ENCODE measurements at places on chromosomes 2 and 18.

DNA sequence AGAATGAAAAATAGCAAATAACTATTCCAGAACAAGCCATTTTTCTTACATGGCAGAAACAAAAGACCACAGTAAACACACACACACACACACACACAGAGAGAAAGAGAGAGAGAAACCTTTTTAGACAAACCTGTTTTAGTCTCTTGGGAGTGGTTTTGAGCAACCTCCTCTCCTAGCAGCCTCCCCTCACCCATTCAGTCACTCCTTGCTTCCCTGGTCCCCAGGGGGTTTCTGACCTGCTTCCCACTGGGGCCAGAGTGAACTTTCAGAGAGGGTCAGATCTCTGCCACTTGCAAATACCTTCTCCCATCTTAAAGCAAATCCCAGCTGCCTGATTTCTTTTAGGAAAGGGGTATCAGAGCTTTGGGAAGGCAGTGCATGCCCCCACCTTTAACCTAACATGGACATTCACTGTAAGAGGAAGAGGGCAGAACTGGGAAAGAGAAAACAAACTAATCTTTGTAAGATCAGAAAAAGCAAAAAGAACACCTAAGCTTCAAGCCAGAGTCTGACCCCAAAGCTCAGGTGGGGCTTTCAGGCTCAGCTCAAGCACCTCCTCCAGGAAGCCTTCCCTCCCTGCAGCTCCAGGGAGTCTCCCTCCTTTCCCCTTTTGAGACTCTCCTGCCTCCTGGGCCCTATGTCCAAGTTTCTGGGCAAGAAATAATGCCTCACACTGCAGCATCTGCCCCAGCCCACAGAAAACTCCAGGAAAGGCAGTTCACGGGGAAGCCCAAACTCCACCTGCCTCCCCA lies 2.7 kb downstream of the SDC1 start:
- H3K4me3 ChIP-seq = peak overlapping the region; percentile 56
- DNase-seq = peak; percentile 24
- peak overlapping the region; percentile 54 for H3K27ac ChIP-seq
- H3K4me1 ChIP-seq = peaks cover 8% of the 10 kb centered on the region
- peaks cover 7% of the 10 kb centered on the region for H3K27me3 ChIP-seq

DNA sequence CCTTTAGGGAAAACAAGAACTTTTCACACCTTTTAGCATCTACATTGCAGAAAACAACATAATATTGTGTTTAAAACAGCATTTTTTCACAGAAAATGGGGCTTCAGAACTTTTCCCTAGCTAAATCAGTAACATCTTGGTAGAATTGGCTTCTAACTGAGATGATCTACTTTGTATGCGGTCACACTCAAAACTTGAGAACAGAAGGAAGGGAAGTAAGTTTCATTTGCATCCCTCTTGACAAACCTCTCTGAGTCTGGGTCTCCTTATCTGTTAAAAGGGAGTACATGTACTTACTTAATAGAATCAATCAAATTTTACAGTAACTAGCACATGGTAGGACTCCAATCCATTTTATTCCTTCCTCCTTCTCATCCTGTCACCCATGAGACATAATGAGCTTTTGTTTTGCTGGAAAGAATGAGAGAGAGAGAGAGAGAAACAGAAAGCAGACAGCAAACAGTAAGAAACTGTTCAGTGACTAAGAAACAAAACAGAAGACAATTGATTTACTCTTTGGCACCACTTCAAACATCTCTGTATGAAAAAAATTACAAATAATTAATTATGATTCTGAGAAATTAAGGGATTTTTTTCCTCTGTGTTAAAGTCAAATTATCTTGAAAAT lies 387.3 kb downstream of the SATB2 start:
- no peaks in the 10 kb centered on the region for H3K4me1 ChIP-seq
- no peak overlapping the region for H3K4me3 ChIP-seq
- no peak overlapping the region for H3K27ac ChIP-seq
- DNase-seq = no peak

- no peak overlapping the region for H3K27ac ChIP-seq
- no peak for DNase-seq
- peaks cover 32% of the 10 kb centered on the region for H3K27me3 ChIP-seq
- no peaks in the 10 kb centered on the region for H3K36me3 ChIP-seq
- no peak overlapping the region for H3K4me3 ChIP-seq
These were observed 11.3 kb upstream of the DES start for GRCh38 chr2:219406861-219407230.

DNA sequence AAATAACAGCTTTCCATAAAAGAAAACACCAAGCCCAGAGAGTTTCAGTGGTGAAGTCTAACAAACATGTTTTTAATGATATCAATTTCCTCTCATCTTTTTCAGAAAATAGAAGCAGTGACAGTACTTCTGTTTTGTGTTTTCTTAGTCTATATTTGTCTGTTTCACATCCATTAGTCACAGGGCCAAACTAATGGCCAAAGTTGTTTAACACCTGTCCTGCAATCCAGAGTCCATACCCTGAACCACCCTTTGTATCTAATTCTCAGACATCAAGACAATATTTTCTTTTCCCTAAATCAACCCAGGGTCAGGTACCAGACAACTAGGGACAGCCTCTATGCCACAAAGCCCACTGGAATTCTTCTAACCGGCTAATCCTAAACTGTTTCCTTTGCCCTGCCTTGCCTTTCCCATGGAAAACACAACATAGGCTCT lies 25.9 kb downstream of the TMSB10 start:
- H3K36me3 ChIP-seq = no peaks in the 10 kb centered on the region
- H3K4me3 ChIP-seq = no peak overlapping the region
- H3K4me1 ChIP-seq = peaks cover 7% of the 10 kb centered on the region
- H3K27ac ChIP-seq = no peak overlapping the region
- H3K27me3 ChIP-seq = no peaks in the 10 kb centered on the region
- no peak for DNase-seq

DNA sequence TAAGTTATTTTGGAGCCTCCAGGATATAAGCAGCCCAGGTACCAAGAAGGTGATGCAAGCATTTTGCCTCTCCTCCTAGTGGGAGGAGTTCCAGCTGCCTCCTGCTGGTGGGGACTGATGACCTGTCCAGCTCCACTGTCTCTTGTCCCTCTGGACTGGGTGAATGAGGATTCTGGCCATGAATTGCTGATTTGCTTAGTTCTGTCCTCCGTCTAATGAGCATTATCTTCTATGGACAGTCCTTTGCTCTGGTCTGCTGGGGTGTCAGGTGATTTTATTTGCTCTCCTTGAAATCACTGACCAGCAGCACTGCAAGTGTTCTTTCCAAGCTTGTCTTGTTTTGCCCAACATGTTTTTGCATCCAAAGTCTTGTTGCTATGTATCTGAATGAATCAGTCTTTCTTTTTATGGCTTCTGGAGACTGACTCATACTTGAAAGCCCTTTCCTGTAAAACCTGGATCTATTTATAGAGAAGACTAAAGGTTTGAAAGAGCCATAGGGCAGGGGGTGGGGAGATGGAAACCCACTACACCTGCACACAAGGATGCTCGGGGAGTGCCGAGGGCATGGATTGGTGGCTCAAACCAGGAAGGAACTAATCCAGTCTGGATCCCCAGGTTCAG lies 40.5 kb upstream of the EFHD1 start:
- no peak overlapping the region for H3K27ac ChIP-seq
- no peak overlapping the region for H3K4me3 ChIP-seq
- no peaks in the 10 kb centered on the region for H3K4me1 ChIP-seq
- H3K27me3 ChIP-seq = no peaks in the 10 kb centered on the region

DNA sequence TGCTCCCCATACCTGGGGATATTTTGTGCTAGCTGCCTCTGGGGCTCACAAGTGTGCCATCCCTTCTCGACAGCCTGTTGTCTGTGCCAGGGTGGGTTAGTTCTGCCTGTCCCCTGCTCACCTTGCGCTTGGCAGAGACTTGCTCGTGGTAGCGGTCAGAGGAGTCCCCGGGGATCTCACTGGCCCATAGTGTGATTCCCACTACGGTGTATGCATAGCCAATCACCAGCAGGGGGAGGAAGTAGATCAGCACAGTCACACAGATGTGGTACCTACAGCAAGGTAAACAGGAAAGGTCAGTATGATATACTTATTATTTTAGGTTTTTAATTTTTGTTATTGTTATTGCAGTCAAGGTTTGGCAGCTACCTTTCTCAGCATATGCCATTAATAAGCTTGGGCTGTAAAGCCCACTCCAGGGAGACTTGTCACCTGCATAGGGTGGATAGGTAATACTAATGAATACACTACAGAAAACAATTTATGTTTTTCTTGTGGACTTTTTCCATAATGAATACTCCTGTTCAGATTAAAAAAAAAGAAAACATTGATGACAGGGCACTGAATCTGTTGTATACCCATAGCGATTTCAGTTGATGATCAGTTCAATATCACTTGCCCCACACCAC lies 95.2 kb downstream of the POLE4 start:
- H3K4me1 ChIP-seq = no peaks in the 10 kb centered on the region
- H3K4me3 ChIP-seq = no peak overlapping the region
- H3K36me3 ChIP-seq = no peaks in the 10 kb centered on the region

Measured in left lung (tissue), 14 donors.